ENCODE measurements at places on chromosomes 11 and 22.

DNA sequence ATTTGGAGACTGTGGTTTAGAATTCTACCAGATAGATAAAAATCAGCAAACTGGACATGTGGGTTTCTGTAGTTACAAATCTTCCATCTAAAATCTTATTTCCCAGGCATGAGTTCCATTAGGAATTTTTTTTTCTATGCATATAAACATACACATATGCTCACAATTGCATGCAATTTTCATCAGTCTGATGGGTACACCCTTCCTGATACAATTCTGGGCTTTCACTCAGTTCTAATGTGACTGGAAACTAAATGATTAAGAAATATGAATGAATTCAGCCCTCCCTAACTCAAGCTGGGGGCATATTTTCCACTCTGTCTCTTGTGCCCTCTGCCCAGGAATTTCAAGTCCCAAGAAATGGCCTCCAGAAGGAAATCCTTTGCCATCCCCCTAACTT lies 187.1 kb downstream of the SNX19 start:
- DNase-seq: no peak

DNA sequence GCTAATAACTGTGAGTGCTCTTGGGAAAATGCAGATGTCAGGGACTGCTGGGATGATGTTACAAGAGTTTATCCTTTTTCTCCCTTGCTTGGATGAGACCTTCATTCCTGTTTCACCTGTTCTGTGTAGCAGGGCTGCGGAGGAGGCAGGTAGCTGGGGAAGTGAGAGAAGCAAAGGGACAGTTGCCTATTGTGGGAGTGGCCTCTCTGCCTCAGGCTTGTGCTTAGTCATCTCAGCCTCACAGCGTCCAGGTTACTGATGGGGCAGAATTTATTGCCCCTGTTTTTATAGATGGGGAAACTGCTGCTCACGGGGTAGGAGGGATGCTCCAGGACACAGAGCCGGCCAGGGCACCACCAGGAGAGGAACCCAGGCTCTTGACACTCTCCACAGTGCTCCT lies 1.7 kb downstream of the STX3 start:
- no peak for DNase-seq

- no peak for DNase-seq
These were observed 287.3 kb upstream of the DDI1 start for GRCh38 chr11:103749158-103749557.

- no peak for DNase-seq
These were observed 180.2 kb downstream of the PGR start for GRCh38 chr11:100949443-100949842.

DNA sequence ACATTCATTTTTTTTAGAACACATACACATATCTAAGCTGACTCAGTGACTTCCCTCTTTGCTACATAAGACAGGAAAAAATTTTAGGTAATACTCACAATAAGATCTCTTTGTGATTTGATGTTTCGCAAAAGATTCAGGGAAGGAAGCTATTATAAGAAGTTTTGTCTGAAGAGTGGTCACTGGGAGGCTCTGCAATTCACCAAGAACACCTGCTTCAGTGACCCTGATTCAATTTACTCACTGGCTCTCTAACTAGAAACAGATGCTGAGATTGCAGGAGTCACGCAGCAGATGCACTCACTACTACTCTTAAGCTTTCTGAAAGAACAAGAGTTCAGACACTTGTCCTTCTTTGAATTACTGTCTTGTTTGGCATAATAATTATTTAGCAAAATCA lies 193.6 kb upstream of the DDI1 start:
- DNase-seq: no peak

DNA sequence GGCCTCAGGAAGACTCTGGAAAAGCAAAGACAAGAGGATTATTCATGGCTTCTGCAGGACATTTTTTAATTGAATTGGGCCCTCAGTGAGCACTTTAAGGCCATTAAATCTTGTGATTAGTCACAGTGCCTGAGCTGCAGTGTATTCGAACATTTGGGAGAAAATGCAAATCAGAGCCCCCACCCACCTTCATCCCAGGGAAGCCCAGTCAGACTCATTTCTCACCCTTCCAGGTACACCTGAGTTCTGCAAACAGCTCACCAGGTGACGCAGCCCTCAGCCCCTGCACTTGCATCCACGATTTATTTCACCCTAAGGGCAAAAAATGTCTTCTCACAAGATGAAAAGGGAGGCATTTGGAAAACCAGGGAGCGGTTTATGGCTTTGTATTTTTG lies 128.7 kb downstream of the MPPED1 start:
- no peak for DNase-seq

GRCh38 chr11:19279451-19279850 lies 38.7 kb upstream of the E2F8 start:
- DNase-seq: no peak

DNA sequence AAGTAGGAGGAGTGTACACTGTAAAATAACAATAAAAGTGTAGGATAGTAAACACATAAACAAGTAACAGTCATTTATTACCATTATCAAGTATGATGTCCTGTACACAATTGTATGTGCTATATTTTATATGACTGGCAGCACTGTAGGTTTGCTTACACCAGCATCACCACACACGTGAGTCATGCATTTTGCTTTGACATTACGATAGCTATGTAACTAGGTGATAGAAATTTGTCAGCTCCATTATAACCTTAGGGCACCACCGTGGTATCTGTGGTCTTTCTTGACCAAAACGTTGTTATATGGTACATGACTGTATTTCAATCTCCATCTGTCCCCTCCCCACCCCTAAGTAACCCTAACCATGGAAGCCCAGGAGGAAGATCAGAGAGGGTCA lies 1.1 kb downstream of the DNAL4 start:
- DNase-seq: no peak

- DNase-seq: no peak
These were observed 19.6 kb downstream of the ADM start for GRCh38 chr11:10324474-10324873.

DNA sequence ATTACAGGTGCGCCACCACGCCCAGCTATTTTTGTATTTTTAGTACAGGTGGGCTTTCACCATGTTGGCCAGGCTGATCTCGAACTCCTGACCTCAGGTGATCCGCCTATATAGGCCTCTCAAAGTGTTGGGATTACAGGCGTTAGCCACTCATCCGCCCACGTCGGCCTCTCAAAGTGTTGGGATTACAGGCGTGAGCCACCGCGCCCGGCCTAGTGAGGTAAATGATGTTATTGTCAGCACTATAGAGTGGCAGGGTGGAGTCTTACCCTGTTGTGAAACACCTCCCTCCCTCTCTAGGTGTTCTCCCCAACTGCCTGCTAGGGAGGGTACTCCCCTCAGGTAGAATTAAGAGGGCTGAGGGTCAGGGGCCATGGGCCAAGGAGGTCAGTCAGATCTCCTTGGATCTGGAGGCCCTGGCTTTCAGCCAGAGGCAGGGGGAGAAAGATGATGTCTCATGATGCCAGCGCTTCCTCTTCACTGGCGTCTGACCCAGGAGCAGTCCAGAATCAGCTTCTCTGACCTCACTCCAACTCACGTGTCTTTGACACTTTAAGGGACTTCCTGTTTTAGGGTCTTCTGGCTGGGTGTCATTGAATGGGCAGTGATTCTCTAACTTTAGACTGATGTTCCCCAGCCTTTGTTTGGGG lies 2.0 kb downstream of the GGA1 start:
- DNase-seq: no peak

GRCh38 chr11:2558397-2558796 lies 113.6 kb downstream of the KCNQ1 start:
- no peak for DNase-seq

DNA sequence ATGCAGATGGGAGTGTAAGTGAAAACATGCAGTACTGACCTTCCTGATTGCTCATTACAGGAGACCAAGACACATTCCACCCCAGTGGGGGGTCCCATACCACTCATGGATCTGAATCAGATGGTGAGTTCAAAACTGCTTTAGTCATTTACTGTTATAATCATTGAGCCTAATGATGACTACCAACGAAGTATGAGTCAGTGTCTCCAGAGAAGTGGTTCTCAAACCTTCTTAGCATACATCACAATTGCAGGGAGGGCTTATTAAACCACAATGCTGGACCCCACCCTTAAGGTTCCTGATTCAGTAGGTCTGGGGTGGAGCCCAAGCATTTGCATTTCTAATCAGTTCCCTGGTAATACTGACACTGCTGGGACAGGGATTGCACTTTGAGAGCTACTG lies 75.8 kb downstream of the CD44 start:
- DNase-seq: peak; percentile 33

- DNase-seq: no peak
These were observed 54.8 kb upstream of the B3GAT1 start for GRCh38 chr11:134466610-134467567.

DNA sequence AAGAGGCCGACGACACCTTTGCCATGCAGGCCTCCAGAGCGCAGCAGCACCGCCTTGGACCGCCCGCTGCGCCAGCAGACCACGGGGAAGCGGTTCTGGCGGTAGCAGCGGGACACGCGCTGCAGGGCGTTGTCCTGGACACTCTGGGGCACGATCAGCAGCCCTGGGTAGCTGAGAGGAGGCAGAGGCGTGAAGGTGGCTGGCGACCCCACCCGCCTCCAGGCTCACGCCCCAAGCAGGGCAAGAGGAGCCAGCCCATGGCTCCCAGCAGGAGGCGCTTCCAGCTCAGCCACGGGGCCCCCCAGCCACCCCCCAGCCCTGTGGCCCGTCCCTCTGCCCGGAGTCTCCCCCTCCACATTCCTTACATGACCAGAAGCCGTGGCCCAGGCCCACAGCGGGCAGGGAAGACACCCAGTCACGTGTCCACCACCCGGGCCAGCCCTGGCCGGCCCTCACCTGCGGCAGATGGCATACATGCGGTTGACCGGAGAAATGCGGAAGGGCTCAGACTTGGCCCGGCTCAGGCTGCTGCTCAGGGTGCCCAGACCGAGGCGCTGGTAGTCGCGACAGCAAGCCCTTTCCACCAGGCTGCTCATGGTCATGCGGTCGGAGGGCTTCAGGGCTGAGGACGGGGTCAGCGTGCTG lies 15.2 kb downstream of the SBF1 start:
- no peak for DNase-seq

GRCh38 chr11:10633261-10633660 lies 60.3 kb downstream of the IRAG1 start:
- DNase-seq: no peak

DNA sequence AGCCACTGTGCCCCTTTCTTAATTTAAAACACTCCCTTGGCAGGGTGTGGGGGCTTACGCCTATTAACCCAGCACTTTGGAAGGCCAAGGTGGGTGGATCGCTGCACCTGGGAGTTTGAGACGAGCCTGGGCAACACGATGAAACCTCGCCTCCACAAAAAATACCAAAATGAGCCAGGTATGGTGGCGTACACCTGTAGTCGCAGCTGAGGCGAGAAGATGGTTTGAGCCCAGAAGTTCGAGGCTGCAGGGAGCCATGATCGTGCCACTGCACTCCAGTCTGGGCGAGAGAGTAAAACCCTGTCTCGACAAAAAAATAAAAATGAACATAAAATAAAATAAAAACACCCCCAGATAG lies 45.0 kb downstream of the LINC01488 start:
- DNase-seq: no peak

GRCh38 chr11:34827228-34827627 lies 89.0 kb downstream of the APIP start:
- DNase-seq: no peak

DNA sequence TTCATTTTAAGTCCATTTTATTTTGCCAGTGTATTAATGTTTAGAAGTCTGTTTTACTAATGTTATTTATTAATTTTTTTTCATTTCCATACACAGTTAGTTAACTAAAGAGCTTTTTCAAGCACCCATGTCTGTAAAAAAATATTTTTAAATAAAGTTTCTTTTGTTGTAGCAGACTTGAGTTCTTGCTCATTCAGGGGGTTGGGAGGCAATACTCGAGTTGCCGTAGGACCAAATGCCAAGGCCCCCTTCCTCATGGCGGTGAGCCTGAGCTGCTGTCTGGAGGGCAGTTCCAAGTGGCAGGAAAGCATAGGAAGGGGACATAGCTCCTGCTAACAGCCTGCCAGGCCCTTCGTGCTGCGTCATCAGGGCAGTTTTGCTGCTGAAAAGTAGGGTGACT lies 9.0 kb downstream of the MCAM start:
- DNase-seq: no peak

- no peak for DNase-seq
These were observed 169.3 kb upstream of the BLID start for GRCh38 chr11:122285070-122285988.

GRCh38 chr11:110186867-110187266 lies 93.7 kb downstream of the ZC3H12C start:
- no peak for DNase-seq

DNA sequence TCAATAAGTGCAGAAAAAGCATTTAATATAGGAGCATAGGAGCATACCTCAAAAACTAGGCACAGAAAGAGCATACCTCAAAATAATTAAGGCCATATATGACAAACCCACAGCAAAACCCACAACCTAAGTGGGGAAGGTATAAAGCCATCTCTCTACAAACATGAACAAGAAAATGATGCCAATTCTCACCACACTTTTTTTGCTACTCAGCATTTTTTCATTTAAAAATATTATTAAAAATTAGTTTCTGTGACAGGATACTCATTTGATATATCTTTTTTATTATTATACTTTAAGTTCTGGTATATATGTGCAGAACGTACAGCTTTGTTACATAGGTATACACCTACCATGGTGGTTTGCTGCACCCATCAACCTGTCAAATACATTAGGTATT lies 352.0 kb downstream of the LUZP2 start:
- no peak for DNase-seq

- no peak for DNase-seq
These were observed 1.3 kb downstream of the COA4 start for GRCh38 chr11:73875380-73875779.

DNA sequence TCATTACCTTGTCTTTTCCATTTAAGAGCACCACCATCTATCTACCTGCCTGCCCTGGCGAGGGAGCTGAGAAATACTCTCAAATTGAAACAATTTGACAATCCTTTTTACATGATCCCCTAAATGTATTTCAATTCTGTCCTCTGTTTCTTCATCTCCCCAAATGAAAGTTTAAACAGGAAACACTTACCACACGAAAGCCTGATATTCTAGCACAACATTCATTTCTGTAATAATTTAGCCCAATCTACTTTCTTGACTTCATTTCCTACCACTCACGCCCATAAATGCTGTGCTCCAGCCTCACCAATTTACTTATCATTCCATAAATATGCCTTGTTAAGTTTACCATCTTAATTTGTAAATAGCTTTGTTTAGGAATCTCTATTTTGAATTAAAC lies 89.8 kb upstream of the MS4A8 start:
- DNase-seq: no peak

GRCh38 chr11:123304828-123305466 lies 109.9 kb upstream of the CLMP start:
- no peak for DNase-seq

- DNase-seq: no peak
These were observed 21.9 kb upstream of the CYB5R3 start for GRCh38 chr22:42670921-42671709.

DNA sequence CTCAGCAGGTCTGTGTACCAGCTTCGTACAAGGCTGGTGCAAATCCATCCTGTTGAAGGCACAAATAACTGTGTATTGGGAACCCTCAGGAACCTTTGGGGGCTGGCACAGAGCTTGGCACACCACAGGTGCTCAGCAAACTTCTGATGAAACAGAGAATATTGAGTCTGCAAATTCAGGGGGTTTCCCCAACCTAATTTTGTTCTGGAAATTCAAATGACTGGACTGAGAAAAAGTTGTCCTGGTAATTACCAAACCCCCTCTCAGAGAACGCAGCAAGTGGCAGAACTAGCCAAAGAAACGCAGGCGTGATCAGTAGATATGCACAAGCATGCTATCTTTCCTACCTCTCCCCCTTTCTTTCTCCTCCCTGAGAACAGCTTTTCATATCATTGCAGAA lies 47.6 kb downstream of the LIF start:
- no peak for DNase-seq

Data from activated T-cell treated with anti-CD3 and anti-CD28 coated beads for 48 hours (primary cell).